Stimulated activated CD4-positive, alpha-beta T cell treated with anti-CD3 and anti-CD28 coated beads, TNF-alpha, amount 100 ng/mL, for 4 hours (primary cell): ENCODE measurements at places on chromosomes 4 and X.

DNA sequence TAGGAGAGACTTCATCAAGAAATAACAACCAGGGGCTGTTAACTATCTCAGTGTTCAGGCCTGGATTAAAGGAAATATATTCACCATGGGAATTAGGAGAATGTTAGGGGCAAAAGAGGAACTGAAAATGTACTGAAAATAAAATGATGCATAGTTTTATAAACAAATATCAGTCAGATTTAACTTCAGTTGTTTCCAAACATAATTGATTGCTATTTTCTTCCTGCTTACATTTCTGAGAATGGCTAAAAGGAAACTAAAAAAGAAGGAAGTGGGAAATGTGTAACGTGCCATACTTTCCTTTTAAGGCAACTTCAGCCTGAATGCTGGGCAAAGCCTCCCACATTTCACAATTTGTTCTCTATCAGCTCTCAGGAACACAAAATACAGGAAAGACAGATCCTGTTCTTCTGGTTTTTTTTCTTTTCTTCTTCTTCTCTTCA lies 178.1 kb downstream of the MAML3 start:
- no peak for DNase-seq

- no peak for DNase-seq
Observed at GRCh38 chr4:52472444-52472843, 186.7 kb downstream of the USP46 start.

GRCh38 chrX:53547668-53548067 lies 113.5 kb upstream of the HSD17B10 start:
- no peak for DNase-seq

GRCh38 chr4:118317691-118318090 lies 35.1 kb downstream of the PRSS12 start:
- DNase-seq: no peak

GRCh38 chr4:165450871-165451270 lies 72.1 kb downstream of the CPE start:
- no peak for DNase-seq

DNA sequence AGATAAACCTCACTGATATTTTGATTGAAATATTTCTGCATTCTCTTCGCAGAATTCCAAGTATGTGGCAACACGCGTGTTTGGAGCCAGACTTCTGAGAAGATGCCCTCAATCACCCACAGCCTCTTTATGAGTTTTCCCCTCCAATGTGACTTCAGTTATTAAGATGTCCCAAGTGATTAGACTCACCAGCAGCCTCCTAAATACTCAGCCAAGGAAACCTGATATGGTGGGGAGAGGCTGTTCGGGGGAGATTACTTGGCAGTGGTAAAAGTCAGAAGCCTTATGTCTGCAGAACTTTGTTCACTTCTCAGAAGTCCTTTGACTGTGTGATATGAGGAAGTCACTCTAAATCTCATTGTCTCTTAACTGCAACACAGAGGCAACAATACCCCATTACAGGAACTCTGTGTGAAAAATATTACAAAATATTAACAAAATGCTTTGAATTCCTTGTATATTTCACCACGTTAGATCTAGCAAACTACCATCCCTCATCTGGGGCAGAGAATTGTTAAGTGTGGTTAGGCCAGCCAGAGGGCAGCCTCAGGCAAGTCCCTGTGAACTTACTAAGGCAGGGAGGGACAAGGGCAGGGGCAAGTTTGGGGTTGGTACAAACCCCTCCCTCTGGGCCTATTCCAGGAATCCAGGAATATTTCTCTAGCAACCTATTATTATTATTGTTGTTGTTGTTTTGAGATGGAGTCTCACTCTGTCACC lies 151.4 kb upstream of the USP9X start:
- no peak for DNase-seq

- DNase-seq: no peak
Observed at GRCh38 chr4:107863850-107864371, 39.2 kb downstream of the SGMS2 start.

GRCh38 chr4:8192748-8193738 lies 6.0 kb upstream of the SH3TC1 start:
- DNase-seq: no peak

GRCh38 chr4:2944586-2945526 lies 18.4 kb downstream of the NOP14 start:
- DNase-seq: no peak

GRCh38 chr4:138225477-138225876 lies 16.7 kb downstream of the SLC7A11 start:
- DNase-seq: no peak

DNA sequence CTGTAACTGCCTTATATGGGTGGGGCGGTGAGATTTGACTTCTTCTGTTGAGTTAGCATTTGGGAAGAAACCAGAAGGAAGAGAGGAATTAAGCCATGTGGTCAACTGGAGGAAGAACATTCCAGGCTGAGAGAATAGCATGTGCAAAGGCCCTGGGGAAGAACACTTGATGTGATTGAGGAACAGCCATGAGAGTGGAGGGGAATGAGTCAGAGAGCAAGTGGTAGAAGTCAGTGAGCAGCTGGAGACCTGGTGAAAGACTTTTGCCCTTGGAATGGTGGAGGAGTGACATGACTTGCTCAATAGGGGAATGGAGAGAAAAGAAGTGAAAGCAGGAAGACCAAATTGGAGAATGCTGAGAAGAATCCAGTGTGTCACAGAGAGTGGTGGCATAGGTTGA lies 327.8 kb upstream of the HAND2 start:
- DNase-seq: no peak

DNA sequence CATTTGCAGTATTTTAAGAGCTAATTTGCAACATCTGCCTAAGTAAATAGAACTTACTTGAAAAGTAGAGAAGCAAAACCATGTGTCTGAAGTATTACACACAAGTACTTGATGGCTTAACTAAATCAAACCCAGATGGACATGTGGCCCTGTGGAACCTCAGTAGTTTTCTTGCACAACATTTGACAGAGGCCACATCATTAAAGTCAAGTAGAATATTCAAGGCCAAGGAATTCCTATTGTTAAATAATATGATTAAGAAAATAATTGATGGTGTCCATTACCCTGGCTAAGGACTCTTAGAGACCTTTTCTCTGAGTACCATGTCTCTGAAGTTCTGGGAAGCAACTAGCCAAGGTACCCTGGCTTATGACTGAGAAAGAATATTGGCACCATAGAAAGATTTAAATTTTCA lies 135.4 kb upstream of the OTUD4 start:
- DNase-seq: no peak

GRCh38 chr4:67355806-67356205 lies 189.5 kb downstream of the CENPC start:
- DNase-seq: no peak

GRCh38 chr4:63898961-63899360 lies 510.3 kb downstream of the TECRL start:
- DNase-seq: no peak

- DNase-seq: no peak
Observed at GRCh38 chr4:57371671-57372070, 261.5 kb upstream of the IGFBP7 start.

GRCh38 chrX:141405486-141405852 lies 163.2 kb upstream of the SPANXC start:
- no peak for DNase-seq
